AG10803 (cell line): ENCODE measurements at places on chromosomes 2 and 18.

GRCh38 chr2:134167015-134167414 is 86.9 kb upstream of the MGAT5 start:
- peak; percentile 37 for DNase-seq

GRCh38 chr2:239673641-239674040 is 272.8 kb upstream of the HDAC4 start:
- no peak for DNase-seq

- DNase-seq, result peak; percentile 64
Measured at GRCh38 chr18:59996370-59996966, 96.7 kb downstream of the PMAIP1 start.

- DNase-seq, result no peak
Measured at GRCh38 chr2:207722773-207723424, 11.5 kb downstream of the CCNYL1 start.

- DNase-seq, result no peak
Measured at GRCh38 chr2:200179151-200179550, 127.3 kb upstream of the SPATS2L start.

DNA sequence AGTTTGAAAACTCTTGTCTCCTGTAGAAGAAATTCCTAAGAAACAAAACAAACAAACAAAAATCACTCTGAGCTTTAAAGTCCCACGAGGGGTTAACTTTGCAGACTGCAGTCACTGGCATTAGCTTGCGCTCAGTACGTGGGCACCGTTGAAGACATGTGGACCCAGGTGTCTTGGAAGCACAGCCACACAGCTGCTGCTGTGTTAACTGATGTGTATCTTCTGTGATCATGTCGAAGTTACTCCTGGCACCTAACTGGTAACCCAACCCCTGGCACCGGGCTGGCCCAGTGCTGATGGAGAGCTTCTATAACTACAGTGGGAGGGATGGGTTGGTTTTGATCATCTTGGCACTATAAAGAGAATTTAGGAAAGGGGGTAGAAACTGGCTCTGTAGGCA is 51.6 kb upstream of the FHL2 start:
- DNase-seq, result no peak

DNA sequence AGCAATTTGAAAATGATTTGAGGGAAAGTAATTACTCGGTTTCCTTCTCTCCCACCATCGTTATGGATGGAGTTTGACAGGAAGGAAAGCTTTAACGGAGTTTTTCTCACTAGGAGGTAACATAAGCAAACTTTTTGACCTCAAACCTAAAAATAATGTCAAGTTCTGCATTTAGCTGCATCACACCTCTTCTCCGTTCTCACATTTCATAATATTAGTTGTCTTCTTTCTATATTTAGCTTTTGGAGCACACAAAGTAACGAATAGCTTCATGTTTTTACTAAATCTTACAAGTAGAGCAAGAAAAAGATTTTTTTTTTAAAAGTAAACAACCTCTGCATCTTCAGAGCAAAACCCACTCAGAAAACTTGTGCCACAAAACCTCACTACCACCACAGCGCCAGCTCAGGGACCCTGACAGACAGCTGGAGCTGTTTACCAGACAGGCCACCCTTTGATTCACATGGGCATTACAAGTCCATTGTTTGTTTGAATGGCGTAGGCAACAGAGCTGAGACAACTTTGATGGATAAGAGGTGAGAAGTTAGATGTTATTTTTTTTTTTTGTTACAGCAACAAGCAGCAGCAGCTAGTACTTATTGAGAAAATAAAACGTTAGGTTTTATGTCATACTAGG is 21.9 kb upstream of the ICOS start:
- peak; percentile 3 for DNase-seq

- DNase-seq, result no peak
Measured at GRCh38 chr2:236826606-236827156, 257.1 kb downstream of the ACKR3 start.

GRCh38 chr18:55534996-55535395 is 53.0 kb downstream of the TCF4 start:
- DNase-seq, result no peak
